ENCODE measurements at places on chromosomes 1 and 21.

DNA sequence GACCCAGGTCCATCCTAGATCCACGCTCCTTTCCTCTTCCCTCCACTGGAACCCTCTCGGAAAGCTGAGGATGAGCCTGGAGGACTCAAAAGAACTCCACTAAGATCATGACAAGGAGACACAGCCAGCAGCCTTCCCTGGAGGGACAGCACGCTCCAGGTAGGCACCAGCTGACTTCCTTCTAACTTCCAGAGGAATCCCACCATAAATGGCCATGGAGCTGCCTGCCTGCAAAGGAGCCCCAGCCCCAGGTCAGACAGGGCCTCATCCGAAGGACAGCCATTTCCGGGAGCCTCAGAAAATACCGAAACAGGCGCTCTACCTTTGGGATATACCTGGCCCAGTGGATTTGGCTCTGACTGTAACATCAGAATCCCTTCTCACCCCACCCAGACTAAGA lies 4.1 kb downstream of the SH3BP5L start:
- no peak for DNase-seq

GRCh38 chr1:12452262-12452661 lies 165.7 kb downstream of the DHRS3 start:
- no peak for DNase-seq

- no peak for DNase-seq
These were observed 344.6 kb upstream of the LYPLAL1 start for GRCh38 chr1:218829097-218829496.

DNA sequence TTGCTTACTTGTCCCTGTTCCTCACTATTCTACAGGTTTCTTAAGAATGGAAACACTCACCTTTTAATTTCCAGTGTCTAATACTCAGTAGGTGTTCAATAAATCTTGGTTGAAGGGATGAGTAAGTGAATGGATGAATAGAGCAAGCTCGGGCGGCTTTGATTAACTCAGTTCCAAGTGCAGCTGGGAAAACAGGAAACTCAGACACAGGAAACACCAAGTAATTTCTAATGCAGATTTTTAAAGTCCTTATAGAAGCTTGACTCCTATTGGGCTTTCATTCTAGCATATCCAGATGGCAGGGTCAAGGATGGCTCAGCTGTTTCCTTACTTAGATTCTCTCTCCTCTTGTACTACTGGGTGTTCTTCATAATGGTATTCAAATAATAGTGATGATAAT lies 14.0 kb downstream of the CAMK1G start:
- no peak for DNase-seq

- DNase-seq, result no peak
These were observed 194.6 kb downstream of the NRIP1 start for GRCh38 chr21:14869984-14870852.

DNA sequence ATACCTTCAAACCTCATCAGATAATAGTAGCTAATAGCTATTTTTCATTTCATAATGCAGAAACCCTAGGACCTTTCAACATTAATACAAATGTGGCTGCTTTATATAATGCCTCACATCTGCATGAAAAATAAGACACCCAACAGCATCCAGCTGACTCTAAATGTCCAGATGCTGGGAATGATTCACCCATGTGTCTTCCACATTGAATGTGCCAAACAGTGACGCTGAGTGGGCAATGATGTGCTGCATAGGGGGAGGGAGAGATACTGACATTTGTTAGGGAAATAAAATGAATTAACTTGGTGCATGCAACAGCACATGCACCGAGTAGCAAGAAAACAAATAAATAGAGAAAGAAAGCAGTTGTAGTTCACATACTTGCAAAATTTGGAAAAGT lies 199.3 kb downstream of the DSCAM start:
- DNase-seq, result no peak

GRCh38 chr1:153238527-153238926 lies 21.0 kb upstream of the LORICRIN start:
- DNase-seq, result no peak

DNA sequence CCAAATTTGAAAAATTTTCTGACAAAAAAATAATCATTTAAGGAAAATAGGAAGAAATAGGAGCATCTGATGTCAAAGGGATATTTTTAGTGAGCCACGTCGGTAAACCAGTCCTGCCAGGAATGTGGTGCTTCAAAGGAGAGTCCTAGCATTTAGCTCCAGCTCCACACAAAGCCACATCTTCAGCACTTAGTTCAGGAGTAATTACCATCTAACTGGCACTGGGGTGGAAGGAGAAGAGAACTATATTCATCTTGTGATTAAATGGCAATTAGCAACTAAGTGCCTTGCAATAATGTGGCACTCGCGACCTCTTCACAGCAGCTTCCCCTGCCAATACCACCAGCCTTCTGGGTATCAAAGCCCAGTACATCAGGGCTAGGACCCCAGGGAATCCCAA lies 409.1 kb downstream of the SETD4 start:
- no peak for DNase-seq

All from effector CD8-positive, alpha-beta T cell (primary cell).